ENCODE measurements at places on chromosomes 12 and 14.

DNA sequence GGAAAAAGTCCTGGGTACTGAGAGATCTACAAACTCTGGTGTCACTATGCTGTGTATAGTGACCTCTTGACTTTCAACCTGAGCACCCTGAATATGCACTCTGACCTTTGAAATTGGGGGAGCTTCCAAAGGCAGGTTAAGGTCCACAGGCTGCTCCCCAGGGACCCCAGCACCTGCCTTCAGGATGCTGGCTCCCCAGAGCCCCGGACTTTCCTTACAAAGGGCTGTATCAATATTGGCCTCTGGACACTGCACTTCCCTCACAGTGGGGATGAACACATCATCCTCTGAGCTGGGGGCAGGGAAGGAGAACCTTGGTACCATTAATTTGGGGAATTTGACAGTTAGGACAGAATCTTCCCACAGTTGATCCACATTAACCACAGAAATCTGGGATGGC is 14.3 kb downstream of the PLD4 start:
- no peak for ATAC-seq

- ATAC-seq, result no peak
These were observed 23.7 kb downstream of the GSTZ1 start for GRCh38 chr14:77344377-77344996.

GRCh38 chr14:56759633-56760032 is 50.6 kb downstream of the OTX2 start:
- no peak for ATAC-seq

DNA sequence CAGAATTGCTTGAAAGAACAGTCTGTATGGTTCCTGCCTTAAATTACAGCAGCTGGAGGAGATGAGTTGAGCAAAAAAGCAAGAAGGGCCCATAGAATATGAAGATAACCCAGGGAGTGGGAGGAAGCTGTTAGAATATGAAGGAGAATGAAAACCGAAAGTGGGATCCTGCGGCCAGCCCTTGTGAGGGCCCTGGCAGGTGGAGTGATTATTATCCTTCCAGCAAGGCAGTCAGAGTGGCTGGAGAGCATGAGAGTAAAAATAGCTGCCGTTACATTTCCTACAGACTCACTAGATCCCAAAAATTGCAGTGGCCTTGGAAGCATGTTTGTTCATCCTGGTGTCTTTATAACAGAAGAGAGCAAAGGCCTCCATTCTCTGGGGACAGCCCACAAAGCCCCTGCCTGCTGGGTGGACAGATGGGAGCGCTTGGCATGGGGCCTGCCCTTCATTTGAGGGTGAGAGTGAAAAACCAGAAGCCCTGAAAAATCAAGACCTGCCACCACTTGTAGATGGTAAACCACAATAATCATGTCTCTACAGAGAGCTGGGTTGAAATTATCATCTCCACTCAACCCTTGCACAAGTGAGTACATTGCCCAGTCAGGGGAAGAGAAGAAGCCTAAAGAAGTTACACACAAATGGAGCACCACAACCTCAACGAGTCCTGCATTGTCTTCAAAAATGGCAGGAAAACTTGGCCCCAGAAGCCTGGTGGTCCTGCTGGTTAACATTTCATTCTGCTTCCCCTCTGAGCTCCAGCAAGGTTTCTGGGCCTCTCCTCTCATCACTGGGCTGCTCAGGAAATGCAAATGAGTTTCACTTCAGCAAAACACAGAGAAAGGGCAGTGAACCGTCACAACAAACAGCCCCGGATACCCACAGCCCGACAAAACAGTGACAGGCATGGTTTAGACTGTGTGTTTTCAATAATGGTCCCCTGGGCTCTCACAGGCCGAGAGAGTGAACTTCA is 20.5 kb downstream of the ZDHHC22 start:
- peak; percentile 93 for ATAC-seq

- ATAC-seq, result no peak
These were observed 9.9 kb downstream of the PLBD2 start for GRCh38 chr12:113368331-113368730.

GRCh38 chr12:69497308-69498026 is 27.3 kb downstream of the FRS2 start:
- peak; percentile 90 for ATAC-seq

- ATAC-seq, result peak; percentile 31
These were observed 160.6 kb downstream of the MYRFL start for GRCh38 chr12:69985656-69986055.

- no peak for ATAC-seq
These were observed 7.8 kb upstream of the KRT74 start for GRCh38 chr12:52581481-52581880.

GRCh38 chr14:93337143-93337753 is 4.4 kb upstream of the BTBD7 start:
- ATAC-seq, result no peak

GRCh38 chr14:75411214-75411540 is 16.6 kb upstream of the JDP2 start:
- ATAC-seq, result no peak

DNA sequence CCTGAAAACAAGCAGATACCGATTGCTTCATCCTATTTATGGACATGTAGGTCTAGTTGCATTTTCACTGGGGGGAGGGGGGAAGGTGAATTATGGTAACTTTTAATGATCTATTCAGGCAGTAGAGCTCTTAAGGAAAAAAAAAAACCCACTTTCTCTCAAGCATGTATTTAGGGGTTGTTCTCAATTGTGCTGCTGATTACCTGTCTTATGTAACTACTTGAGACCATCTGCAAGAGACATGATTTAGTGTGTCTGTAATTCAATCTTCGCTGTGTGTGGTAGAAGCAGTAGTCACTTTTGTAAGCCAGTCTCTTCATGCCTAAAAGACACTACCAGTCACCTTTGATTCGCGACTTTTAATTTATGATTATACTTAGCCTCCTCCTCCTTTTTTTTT is 8.9 kb downstream of the CALM1 start:
- ATAC-seq, result no peak

- ATAC-seq, result no peak
These were observed 82.4 kb downstream of the PIWIL1 start for GRCh38 chr12:130420071-130420470.

DNA sequence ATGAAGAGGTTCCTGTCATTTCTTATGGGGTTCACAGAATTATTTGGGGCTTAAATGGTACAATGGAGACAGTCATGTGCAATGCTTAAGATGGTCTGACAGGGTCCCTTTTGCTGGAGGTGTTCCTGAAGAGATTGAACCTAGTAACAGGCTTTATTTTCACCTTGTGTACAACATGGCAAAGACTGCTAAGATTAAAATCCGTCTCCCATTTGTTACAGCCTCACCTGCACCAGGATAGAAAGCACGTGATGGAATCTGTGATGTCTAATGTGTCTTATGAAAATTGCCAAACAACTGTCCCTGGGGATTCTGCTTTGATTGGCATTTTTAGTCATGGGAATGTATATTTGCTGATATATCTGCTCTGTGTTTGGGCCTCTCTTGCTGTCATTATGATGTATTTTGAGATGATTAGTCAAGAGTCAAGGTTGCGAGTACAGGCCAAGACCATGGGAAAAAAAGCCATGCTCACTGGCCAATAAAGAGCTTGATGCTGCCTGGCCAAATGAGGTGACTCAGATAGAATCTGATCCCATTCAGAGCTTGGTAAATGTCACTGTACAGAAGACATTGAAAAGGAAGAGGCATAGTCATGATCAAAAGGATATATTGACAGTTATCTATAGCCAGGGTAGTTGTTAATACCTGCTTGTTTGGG is 96.1 kb downstream of the FLRT2 start:
- no peak for ATAC-seq

DNA sequence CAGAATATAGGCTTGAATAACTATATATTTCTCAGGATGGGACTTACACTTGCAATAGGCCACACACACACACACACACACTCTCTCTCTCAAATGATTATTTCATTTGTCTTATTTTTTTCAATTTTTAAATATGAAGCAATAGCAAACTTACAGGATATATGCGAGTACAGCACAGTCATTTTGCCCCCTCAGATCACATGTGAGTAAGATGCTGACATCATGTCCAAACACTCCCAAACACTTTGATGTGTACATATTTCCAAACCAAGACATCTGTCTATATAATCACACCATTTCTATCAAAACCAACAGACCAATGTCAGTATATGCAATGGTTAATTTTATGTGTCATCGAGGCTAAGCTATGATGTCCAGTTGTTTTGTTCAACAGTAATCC is 1535.9 kb upstream of the FLRT2 start:
- no peak for ATAC-seq

DNA sequence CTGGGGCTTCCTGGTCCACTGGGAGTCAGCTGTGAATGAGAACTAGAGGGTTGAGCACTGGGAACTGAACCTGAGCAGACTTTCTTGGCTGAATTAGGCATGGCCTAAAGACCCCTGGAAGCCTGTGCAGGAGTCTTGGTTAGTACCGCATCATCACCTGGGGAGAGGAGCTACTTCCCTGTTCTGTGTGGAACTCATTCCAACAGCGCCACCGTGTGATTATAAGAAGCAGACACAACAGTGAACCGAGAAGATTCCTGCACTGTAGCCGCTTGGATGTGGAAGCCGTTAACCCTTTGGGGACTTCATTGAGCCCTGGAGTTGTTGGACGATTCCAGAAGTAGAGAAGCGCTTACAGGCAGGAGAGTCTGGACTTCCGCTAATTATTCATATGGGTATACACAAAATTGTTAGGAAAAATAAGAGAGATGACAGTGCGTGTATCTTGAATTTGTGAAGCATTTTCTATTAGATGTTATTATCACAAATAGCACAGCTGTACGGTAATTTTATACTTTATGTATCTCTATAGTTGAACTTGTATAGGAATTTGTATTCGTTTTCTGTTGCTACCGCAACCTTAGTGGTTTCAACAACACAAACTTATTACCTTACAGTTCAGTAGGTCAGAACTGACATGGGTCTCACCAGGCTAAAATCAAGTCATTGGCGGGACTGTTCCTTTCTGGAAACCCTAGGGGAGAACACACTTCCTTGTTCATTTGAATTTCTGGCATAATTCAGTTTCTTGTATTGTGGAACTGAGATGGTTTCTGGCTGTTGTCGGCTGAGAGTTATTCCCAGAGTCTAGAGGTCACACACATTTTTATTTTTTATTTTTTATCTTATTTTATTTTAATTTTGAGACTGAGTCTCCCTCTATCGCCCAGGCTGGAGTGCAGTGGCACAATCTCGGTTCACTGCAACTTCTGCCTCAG is 100.7 kb downstream of the C2CD5 start:
- peak; percentile 96 for ATAC-seq

DNA sequence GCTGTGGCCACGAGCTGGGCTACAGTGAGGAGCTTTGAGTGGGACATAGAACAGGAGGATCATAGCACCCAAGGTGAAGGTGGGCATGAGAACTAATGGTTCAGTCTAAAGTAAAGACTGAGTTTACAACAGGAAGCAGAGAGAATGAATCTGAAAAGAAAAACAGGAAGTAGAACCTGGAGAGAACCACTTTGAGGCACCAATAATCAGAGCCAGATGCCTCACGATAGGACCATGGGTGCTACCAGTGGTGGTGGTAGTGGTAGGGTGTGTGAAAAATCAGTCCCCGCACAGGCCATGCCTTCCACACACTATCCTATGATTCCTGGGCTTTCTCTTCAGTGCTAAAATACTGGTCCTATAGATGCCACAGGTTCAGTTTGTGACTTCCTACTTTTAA is 293.6 kb downstream of the AKAP6 start:
- peak; percentile 45 for ATAC-seq

- peak; percentile 69 for ATAC-seq
These were observed 155.3 kb upstream of the ATP2B1 start for GRCh38 chr12:89863968-89864367.

Data from stimulated activated memory B cell treated with anti-CD40 and anti-IgM and Interleukin-4, amounts not matched to agents 10 μg/mL and 1 μg/mL and 100 μg/mL, for 72 hours (primary cell).